ENCODE measurements at places on chromosomes 3 and 15. TPM values are rescaled to one million over a fixed set of nuclear protein-coding genes. Genes with fewer than 3 reads are reported as not detected.

DUOXA2 gene
- not detected for total RNA-seq

PLSCR2 gene
- 0.32 TPM for total RNA-seq

ISLR2 gene
- total RNA-seq = 0.16 TPM

XCR1 gene
- total RNA-seq = not detected

TRA2B gene
- 117 TPM for total RNA-seq
